Sigmoid colon (tissue), 7 donors: ENCODE measurements at places on chromosomes 4 and X. TPM values are rescaled to one million over a fixed set of nuclear protein-coding genes. Genes with fewer than 3 reads are reported as not detected.

- DNase-seq, result no peak
Measured at GRCh38 chr4:187193141-187193540, 469.5 kb upstream of the FAT1 start.

GRCh38 chr4:174214101-174214878 is 69.2 kb downstream of the FBXO8 start:
- no peak for DNase-seq

The XK gene
- 18.6 TPM for total RNA-seq

DNA sequence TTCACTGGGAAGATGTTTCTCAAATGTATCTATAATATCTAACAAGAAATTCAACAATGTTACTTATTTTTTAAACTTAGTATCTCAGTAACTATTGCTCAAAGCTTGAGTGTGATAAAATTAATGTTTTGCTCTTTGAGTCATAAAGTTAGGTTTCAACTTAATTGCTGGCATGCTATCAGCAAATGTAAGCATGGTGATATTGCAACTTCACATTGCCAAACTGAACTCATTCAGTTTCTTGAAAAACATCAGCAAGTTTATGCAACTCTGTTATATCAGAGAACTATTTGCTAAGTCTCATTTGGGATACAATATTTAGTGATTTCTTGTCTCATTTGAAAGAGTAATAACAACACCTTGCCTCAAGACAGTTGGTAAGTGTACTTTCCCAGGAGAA is 91.2 kb upstream of the KLF3 start:
- DNase-seq, result no peak

The MGAT4D gene
- not detected for total RNA-seq
